Naive thymus-derived CD4-positive, alpha-beta T cell (primary cell): ENCODE measurements at places on chromosomes 6 and 20. TPM values are rescaled to one million over a fixed set of nuclear protein-coding genes. Genes with fewer than 3 reads are reported as not detected.
A peak's percentile ranks its signal among the peaks of the same experiment; 100 is the strongest.

DNA sequence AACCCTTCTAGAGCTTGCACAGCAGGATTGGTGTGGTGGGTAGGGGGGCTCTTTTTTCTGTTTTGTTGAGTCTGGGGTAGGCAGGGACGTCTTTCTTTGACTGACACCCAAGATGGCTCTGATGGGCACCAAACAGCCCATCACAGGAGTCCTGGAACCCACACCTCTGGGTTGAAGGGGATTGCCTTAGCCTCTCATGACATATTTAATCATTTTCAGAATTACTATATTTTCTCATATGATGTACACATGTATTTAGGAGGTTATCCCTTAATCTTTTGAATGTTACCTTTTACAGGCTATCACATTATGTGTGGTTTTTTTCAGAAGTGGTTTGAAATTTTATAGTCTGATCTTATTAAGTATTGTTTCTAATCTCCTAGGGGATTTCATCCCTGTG, 64.6 kb downstream of the RPP40 start:
- peaks cover 20% of the 10 kb centered on the region for H3K36me3 ChIP-seq
- H3K27me3 ChIP-seq, result no peaks in the 10 kb centered on the region
- no peak overlapping the region for H3K4me3 ChIP-seq

The RNF5 gene
- polyA plus RNA-seq, result 111 TPM

- peaks cover 2% of the 10 kb centered on the region for H3K4me1 ChIP-seq
- no peaks in the 10 kb centered on the region for H3K36me3 ChIP-seq
- no peak overlapping the region for H3K27ac ChIP-seq
- DNase-seq, result no peak
These were observed 111.4 kb downstream of the QKI start for GRCh38 chr6:163525926-163526325.

DNA sequence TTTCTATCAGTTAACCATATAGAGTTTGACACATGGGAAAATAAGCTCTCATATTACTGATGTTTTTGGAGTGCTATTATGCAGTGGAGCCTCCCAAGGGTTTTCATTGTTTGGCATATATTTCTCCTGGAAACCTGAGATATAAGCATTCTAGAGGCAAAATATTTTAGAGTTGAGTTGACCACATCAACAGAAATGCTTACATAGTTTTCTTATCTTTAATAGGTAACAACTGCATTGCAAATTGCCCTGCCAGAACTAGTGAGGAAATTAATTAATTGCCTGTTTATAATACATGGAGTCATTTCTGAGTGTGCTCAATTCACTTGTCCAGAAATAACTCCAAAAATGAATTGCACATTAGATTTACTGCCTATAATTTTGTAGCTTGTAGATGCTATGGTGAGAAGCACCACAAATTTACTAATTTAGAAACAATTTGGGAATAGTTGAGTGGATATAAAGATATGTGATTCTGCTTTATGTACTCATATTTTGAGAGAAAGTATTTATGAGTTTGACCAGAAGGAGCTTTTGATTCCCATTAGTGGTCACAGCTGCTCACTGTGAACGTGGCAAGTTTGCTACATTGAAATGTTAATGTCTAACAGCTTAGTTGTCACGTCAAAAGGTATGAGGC, 288.7 kb downstream of the CD109 start:
- no peak for DNase-seq
- no peaks in the 10 kb centered on the region for H3K4me1 ChIP-seq
- no peaks in the 10 kb centered on the region for H3K27me3 ChIP-seq
- H3K4me3 ChIP-seq, result no peak overlapping the region

DNA sequence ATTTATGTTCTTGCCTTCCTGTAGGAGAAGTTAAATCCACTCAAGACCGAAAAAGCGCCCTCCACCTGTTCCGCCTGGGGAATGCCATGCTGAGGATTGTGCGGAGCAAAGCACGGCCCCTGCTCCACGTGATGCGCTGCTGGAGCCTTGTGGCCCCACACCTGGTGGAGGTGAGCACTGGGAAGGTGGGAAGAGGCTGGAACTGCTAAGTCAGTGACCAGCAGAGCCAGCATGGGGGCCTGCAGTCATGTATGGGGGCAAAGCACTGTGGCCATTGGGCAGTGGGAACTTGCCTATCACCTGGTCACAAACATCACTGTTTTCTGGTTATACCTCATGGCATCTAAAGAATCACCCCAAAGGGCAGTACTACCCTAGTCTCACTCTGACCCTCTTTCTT, 78.5 kb upstream of the PBOV1 start:
- H3K4me3 ChIP-seq, result no peak overlapping the region
- no peaks in the 10 kb centered on the region for H3K4me1 ChIP-seq
- DNase-seq, result no peak

The MAS1 gene
- not detected for polyA plus RNA-seq

The TEAD3 gene
- 0.10 TPM for polyA plus RNA-seq

DNA sequence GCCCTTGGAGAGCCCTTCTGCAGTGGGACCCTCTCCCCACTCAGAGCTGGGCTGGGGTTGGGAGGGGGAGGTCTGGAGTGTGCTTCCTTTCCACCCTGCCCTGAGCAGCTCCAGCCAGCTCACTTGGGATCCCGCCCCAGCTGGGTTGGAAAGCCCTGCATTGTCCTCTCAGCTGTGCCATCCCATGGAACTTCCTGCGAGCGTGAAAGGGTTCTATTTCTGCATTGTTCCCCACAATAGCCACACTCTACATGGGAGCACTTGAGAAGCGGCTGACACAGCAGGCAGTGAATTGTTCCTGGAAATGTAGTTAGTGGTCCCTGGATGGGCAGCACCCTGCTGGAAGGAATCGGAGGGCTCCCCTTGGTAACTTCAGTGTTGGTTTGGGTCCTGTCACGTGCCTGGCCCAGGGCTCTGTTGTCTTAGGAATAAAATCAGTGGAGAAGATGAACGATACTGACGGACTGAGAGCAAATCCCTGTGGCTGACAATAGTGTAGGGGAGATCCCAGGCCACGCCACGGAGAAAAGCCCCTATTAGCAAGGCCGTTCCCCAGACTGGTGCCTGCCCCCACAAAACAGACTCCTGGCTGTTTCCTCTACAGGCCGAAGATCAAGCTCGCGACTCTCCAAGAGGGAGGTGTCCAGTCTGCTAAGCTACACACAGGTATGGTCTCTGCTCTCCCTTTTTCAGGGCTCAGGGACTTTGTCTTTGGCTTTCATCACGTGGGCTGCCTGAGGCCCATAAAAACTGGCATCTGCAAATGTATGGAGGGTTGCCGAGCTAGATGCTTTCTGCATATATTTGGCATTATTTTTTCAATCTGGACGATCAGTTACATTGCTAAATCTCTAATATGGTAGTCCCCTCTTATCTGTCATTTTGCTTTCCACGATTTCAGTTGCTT, 18.8 kb downstream of the DNMT3B start:
- no peak overlapping the region for H3K27ac ChIP-seq
- no peak for DNase-seq
- no peaks in the 10 kb centered on the region for H3K4me1 ChIP-seq
- H3K4me3 ChIP-seq, result no peak overlapping the region

DNA sequence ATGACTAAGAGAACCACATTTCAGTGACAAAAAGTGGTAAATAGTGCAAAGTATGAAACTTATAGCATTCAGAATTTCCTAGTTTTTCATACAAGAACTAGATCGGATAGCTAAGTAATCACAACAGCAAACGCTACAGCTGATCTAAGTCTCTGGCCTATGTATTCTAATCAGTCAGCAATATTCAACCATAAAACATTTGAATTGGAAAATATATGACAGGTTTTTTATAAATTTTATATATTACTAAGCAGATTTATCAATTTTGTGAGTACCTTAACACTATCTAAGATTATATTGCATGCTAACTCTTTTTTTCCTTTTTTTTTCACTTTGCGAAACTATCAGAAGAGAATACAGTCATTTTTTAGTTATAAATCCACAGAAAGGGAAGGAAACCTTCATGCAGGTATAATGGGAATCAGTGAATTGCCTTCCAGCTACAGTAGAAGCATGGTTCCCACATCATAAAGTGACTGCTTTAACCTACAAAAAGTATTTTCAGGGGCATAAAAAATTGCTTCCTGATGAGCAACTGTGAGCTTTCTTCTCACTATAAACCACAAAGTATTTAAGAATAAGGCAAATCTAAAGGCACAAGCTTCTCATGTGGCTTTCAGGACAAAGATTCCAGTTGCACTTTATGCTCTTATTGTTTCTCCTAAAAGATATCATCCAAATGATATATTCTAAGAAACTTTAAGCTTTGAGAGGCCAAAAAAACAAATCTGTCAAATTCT, 74.0 kb upstream of the GJE1 start:
- DNase-seq, result no peak
- no peaks in the 10 kb centered on the region for H3K36me3 ChIP-seq
- H3K4me3 ChIP-seq, result no peak overlapping the region
- H3K27me3 ChIP-seq, result no peaks in the 10 kb centered on the region
- no peak overlapping the region for H3K27ac ChIP-seq

GRCh38 chr20:34676642-34677373, at the start of gene PIGU:
TSS of gene PIGU (minus strand) at chr20:34677092. CDS start at chr20:34677085, 7 bp downstream.
- H3K4me1 ChIP-seq, result peaks cover 5% of the 10 kb centered on the region
- H3K27me3 ChIP-seq, result no peaks in the 10 kb centered on the region
- DNase-seq, result peak; percentile 88
- peak within 1 kb of the TSS; percentile 95 for H3K27ac ChIP-seq

DNA sequence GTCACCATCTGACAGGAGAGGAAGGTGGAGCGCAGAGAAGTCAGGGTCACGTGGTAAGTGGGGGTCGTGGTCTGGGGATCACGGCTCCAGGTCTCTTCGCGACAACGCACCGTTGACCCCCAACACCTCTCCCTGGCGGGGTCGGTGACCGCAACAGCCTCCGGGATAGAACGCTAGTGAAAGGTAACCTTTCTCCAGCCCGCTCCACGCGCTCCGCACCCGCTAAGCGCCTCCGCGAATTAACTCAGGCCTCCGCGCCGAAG, 600 bp upstream of the SYNJ2 start:
- H3K4me1 ChIP-seq, result peaks cover 27% of the 10 kb centered on the region
- DNase-seq, result no peak
- H3K4me3 ChIP-seq, result peak overlapping the region; percentile 81
- H3K27ac ChIP-seq, result peak overlapping the region; percentile 83
- H3K36me3 ChIP-seq, result no peaks in the 10 kb centered on the region
- H3K27me3 ChIP-seq, result no peaks in the 10 kb centered on the region
